Stimulated activated CD8-positive, alpha-beta memory T cell treated with anti-CD3 and anti-CD28 coated beads, Interleukin-2, amount 100 ng/mL, for 1 hour (primary cell): ENCODE measurements at places on chromosomes 2 and 18.

DNA sequence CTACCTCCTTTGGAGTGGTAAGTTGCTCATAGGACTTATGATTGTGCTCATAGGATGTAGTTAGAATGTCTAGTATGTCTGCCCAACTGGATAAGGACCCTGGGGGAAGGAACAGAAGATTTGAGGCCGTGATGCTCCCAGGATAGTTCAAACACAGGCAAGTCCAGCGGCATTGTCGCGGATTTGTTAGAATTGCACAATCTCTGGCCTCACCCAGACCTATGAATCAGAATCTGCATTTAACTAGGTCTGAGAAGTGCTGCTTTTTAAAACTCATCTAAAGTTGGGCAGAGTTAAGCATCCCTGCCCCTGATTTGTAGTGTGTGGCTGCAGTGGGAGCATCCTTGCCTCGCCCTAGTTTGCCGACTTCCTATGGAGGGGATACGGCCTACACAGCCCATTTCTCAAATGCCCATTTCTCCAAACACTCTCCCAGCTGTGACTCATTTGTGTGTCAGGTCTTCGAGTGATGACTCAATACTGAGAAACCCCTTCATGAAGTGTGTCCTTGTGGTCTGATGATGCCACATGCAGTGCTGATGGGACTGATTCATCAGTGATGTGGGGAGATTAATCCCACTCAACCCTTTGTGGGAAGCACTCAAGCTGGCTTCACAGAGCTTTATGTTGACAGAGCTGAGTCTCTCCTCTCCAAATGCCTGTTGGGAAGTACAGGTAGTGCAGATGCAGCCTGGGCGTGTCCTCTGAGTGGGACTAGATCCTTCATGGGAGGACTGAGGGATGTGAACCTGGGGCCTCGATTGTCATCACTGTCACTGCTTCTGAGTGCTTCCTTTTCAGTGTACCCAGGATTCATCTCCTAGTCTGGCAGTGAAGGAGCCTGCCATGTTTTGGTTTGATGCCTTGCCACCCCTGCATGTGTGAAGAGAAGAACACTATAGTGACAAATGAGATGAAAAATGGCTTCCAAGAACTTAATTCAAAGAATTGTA is 18.7 kb downstream of the SMIM21 start:
- DNase-seq: no peak

DNA sequence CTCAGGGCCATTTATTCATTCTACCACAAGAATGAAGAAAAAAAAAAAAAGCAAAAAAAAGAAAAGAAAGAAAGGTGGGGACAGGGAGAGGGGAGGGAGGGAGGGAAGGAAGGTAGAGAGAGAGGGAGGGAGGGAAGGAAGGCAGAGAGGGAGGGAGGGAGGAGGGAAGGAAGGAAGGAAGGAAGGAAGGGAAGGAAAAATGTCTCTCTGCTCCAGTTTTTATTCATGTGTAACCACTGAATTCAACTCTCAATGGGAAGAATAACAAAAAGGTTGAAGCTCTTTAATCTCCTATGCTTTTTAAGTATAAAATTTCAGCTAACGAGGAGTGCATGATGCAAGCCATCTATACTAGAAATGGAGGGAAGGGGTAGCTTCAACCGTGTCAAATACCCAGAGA is 287.3 kb downstream of the MREG start:
- no peak for DNase-seq

DNA sequence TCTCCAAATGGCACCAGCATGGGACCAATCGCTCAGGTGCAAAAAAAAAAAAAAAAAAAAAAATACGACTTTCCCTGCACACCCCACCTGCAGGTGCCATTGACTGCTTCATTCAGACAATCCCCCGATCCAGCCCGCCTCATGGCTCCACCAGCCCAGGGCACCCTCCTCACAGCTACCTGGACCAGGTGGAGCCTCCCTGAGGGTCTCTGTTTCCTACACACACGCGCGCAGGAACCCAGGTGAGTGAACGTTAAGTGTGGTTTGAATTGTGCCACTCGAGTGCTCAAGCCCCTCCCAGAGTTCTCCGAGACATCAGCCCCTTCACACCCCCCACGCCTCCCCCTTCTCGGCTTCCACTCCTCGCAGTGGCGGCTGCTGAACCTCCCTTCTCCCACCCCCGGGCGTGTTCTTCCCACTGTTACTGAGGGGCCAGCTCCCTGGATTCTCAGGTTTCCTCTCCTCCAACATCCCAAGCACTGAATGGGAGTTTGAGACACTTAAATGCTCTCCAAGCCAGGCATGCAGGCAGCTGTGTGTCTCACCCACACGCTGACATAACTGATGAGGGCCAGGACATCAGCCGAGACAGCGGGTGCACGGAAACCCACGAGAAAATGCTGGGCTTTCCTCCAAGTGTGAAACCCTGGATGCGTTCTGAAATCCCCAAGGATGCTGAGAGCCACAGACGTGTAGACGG is 88.8 kb upstream of the SNTG2 start:
- DNase-seq: no peak

DNA sequence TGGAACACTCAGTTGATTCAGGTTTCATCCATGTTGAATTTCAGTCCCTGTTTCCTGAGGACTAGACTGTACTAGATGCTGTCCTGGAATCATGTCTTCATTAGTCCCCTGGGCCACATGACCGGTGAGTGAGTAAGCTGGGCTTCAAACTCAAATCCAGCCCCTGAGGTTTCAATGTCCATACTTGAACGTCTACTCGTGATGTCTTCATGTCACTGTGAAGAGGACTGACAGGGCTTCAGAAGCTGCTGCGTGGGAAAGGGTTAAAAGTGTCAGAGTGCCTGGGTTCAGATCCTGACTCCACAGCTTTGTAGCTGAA is 101.2 kb downstream of the CDK15 start:
- no peak for DNase-seq

DNA sequence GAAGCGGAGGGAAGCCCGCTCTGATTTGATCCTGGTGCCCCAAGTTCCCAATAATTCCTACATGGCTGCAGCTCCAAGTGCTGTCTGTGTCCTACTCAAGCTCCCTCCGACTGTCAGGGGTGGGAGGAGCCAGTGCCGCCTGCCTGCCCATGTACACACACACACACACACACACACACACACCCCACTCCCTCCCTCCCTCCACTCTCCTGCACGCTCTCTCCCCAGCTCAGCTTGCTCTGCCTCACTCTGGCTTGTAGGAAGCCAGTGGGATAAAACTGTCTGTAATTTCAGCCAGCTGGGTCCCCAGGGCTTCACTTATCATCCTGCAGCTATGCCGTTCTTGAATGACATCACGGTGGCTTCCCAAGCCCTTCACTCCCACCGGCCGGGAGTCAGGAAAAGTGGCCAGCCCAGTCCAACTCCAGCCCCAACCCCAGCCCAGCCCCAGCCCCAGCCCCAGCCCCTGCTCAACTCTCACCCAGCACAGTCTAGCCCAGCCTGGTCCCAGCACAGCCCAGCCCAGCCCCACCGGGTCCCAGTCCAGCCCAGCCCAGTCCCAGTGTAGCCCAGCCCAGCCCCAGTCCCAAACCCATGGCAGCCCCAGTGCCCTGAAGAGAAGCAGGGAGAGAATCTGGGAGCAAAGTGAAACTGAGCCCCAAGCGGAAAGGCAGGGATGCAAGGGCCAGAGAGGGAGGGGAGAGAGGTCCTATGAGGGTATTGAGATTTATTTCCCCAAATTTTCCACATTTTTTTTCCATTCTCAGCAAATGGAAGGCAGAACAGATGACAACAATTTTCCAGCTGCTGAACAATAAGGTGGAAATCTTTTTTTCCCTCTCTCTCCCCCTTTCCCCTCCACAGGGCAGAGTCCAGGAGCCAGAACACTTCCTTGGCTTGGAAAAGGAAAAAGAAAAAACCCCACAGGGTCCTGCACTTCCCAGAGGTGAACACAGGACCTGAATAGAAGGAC is 144.0 kb downstream of the TNS1 start:
- DNase-seq: no peak

- DNase-seq: no peak
Observed at GRCh38 chr2:3243804-3244203, 133.8 kb downstream of the EIPR1 start.

GRCh38 chr18:10402871-10403559 is 51.4 kb upstream of the APCDD1 start:
- DNase-seq: no peak

GRCh38 chr18:54713386-54713785 is 114.9 kb upstream of the RAB27B start:
- DNase-seq: no peak

DNA sequence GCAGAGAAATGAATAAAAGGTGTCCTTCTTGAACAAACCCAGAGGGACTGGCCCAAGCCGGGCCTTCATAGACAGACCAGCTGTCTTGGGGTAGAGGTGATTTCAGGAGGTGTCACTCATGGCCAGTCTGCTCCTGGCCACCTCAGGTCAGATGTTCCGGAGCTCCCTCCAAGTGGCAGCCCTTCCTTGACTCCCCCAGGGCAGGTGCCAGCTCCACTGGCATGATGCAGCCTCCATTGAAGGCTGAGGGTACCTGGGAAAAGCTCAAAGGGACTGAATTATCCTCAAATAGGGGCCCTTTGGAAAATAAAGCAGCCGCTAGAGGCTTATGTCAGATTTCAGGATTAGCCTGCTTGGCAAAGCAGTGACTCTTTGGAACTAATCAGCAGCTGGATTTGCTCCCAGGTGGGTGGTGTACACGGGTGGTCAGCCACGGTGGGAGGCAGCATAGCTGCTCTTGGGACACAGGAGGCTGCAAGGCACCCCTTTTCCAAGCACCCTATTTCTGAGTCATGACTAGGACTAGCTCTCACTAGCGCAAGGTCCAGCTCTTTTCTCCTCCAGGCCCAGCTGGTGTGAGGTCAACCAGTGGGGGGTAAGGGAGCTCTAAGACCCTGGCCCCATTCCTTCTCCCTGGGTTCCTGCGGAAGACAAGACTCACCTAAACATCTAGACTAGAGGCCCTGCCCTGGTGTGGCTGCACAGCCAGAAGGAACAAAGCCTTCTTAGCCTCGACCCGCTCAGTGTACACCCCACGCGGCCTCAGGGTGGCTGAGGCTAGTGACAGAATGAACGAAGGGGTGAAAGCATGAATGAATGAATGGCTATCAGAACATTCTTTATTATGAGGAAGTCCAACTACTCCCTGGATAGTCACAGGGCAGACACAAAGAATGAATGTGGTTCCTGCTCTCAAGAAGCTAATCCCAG is 29.3 kb downstream of the HS1BP3 start:
- DNase-seq: no peak

GRCh38 chr2:160564591-160564990 is 71.0 kb upstream of the RBMS1 start:
- DNase-seq: no peak

GRCh38 chr18:68564351-68564750 is 150.6 kb downstream of the TMX3 start:
- no peak for DNase-seq

- DNase-seq: no peak
Observed at GRCh38 chr2:227389231-227389630, 1.5 kb upstream of the SCYGR1 start.

- DNase-seq: no peak
Observed at GRCh38 chr18:21080576-21080975, 31.0 kb downstream of the ROCK1 start.

- no peak for DNase-seq
Observed at GRCh38 chr2:101300164-101300563, 8.3 kb downstream of the RNF149 start.

DNA sequence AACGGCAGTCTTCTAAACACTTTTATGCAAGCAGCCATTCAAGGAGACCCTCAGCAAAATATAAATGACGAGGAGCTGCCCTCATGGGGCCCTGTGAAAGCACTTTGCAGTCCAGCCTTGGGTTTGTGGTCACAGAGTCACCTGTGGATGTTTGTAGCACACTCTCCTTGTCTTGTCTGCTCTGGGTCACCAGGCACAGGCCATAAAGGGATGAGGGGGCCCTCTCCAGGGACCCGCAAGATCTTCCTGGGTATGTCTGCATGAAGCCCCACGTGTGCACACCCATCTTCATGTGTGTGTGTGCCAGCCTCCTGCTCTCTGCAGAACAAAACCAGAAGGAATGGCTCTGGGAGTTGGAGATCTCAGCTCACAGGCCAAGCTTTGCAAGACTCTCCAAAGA is 36.2 kb downstream of the ATOH8 start:
- DNase-seq: no peak

GRCh38 chr2:42843611-42844010 is 51.2 kb upstream of the HAAO start:
- DNase-seq: no peak

GRCh38 chr2:197075754-197076337 is 149.3 kb upstream of the PGAP1 start:
- no peak for DNase-seq

DNA sequence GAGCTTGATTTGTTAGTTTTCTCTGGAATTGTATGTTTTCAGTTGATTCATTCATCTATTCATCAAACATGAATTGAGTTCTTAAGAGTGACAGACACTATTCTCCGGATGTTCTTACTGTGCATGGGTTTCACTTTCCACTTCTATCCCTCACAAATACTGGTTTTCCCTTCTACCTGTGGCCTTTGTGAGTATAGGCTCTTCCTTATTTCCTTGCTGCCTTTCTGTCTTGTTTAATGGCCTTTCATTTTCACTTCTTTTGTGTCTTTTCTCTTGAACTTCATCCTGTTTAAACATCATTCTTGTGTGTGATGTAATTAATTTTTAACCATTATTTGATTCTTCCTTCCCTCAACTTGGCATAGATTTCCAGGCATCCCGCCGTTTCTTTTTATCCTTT is 90.7 kb downstream of the CRIM1 start:
- DNase-seq: no peak

- DNase-seq: no peak
Observed at GRCh38 chr2:196399096-196399495, 227.7 kb upstream of the STK17B start.

DNA sequence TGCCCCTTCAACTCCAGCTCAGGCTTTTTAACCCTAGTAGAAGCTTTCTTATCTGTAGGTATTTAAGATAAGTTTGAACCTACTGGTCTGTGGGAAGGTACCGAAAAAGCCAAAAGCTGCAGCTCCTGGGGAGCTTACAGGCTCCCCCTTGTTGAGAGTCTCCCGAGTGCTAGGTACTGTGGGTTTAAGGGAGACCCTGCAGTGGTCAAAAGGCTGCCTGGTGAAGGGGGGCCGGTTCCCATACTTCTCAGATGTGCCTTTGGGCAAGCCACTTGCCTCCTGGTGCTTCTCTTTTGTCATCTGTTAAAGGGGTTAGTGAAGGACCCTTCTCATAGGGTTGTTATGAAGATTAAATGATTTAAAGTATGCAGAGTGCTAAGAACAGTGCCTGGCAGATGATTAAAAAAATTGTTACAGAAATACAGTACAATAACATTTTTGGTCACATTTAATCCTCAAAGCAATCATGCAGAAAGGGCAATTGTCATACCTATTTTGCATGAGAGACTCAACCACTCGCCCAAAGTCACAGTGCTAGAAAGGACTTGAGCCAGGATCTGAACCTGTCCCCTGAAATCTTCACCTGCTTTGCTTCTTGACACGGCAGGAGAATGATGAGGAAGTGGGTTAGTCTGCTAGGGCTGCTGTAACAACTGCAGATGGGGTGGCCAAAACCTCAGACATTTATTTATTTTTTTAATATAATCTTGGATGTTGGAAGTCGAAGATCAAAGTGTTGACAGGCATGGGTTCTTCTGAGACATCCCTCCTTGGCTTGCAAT is 62.5 kb downstream of the NEDD4L start:
- DNase-seq: no peak

DNA sequence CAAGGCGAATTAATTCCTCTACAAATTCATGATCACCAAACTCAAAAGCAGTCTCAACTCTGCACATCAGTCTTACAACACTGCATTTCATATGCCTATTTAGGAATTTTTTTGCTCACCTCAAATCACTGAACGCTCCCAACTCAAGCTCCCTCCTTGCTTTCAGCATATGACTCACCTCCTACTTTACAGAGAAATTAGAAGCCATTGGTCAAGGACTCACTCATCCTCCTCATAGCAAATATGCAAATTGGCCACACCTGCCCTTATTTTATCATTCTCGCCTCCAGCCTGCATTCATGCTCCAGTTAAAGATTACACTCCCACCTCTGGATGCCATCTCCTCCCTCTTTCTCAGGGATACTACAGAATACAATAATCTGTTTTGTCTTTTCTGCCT is 148.8 kb downstream of the MBD2 start:
- DNase-seq: no peak
